Skeletal muscle tissue (tissue), 5 donors: ENCODE measurements at places on chromosomes 12 and 14. TPM values are rescaled to one million over a fixed set of nuclear protein-coding genes. Genes with fewer than 3 reads are reported as not detected.

POLE2 gene
- total RNA-seq: 15.1 TPM

SLC38A4 gene
- total RNA-seq: 4.7 TPM

VASH1 gene
- 24.0 TPM for total RNA-seq

TAS2R10 gene
- 2.1 TPM for total RNA-seq

ARHGAP9 gene
- total RNA-seq: 5.2 TPM

NINJ2 gene
- 2.6 TPM for total RNA-seq

ETFRF1 gene
- total RNA-seq: 15.1 TPM

PROX2 gene
- not detected for total RNA-seq

DENND5B gene
- total RNA-seq: 29.2 TPM

ACRBP gene
- 1.0 TPM for total RNA-seq

CYP46A1 gene
- total RNA-seq: 2.1 TPM

APOLD1 gene
- 9.9 TPM for total RNA-seq

SERPINA9 gene
- not detected for total RNA-seq

ACSM4 gene
- total RNA-seq: not detected

C12orf50 gene
- not detected for total RNA-seq

A2M gene
- 244 TPM for total RNA-seq

FGF6 gene
- 16.2 TPM for total RNA-seq

NUDT14 gene
- total RNA-seq: 17.2 TPM

ATP23 gene
- total RNA-seq: 8.9 TPM

ERGIC2 gene
- 19.8 TPM for total RNA-seq

AMDHD1 gene
- total RNA-seq: under 0.01 TPM

PLXNC1 gene
- 17.2 TPM for total RNA-seq

ADCY6 gene
- total RNA-seq: 37.6 TPM

KCNC2 gene
- 0.52 TPM for total RNA-seq

TGM1 gene
- total RNA-seq: 0.52 TPM

DNAH10 gene
- total RNA-seq: under 0.01 TPM

AKAP5 gene
- 0.52 TPM for total RNA-seq

GPR137C gene
- 1.6 TPM for total RNA-seq

PRICKLE1 gene
- 27.1 TPM for total RNA-seq

ESR2 gene
- 1.0 TPM for total RNA-seq

KRT78 gene
- total RNA-seq: not detected

E2F7 gene
- total RNA-seq: 1.0 TPM

FLVCR2 gene
- 7.3 TPM for total RNA-seq

PDE3A gene
- 18.3 TPM for total RNA-seq

TSFM gene
- total RNA-seq: 17.2 TPM

GARIN6 gene
- total RNA-seq: not detected

IRAK4 gene
- total RNA-seq: 7.3 TPM

PRORP gene
- 17.2 TPM for total RNA-seq

P2RX7 gene
- total RNA-seq: 2.1 TPM

ASCL1 gene
- not detected for total RNA-seq

ADAM21 gene
- not detected for total RNA-seq

TOMM20L gene
- not detected for total RNA-seq

RITA1 gene
- total RNA-seq: 10.4 TPM

LRRK2 gene
- 11.0 TPM for total RNA-seq

TAOK3 gene
- total RNA-seq: 9.4 TPM

KRT83 gene
- total RNA-seq: not detected

RNF212B gene
- not detected for total RNA-seq

SENP1 gene
- 15.1 TPM for total RNA-seq

ACOT4 gene
- 0.52 TPM for total RNA-seq

XPOT gene
- 35.0 TPM for total RNA-seq

LRTM2 gene
- total RNA-seq: not detected

SLC7A8 gene
- 4.7 TPM for total RNA-seq

RND1 gene
- under 0.01 TPM for total RNA-seq

ARHGDIB gene
- 17.2 TPM for total RNA-seq
